ENCODE measurements at places on chromosomes 2 and 18.

GRCh38 chr2:54590216-54591120 lies 133.0 kb upstream of the EML6 start:
- no peak for DNase-seq

DNA sequence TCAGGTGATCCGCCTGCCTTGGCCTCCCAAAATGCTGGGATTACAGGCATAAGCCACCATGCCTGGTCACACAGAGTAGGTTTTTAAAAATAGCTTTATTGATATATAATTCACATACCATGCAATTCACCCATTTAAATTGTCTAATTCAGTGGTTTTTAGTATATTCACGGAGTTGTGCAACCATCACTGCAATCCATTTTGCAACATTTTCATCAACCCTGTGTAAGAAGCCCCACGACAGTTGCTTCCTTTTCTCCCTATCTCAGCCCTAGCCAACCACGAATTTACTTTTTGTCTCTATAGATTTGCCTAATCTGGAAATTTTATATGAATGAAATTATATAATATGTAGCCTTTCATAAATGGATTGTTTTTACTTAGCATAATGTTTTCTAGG lies 266.4 kb downstream of the NAPG start:
- DNase-seq = no peak

DNA sequence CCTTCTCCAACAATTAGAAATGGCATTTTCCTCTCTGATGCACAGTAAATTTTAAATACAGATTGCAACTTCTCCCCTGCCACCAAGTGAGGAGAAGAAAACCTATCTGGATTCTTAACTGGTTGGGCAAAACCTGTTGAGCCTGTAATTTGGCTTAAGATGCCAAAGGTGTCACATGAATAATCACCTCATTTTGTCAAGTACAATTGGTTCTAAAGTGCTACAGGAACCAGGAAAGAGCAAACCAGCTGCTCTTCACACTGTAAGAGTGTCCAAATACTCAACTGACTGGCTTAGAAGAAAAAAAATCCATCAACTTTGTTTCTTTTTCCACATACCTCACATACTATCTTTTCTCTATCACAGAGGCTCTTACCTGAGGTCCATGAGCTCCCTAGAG lies 35.4 kb downstream of the NPC1 start:
- DNase-seq = no peak

GRCh38 chr2:98157557-98157956 lies 70.6 kb downstream of the VWA3B start:
- DNase-seq = no peak

GRCh38 chr2:233387667-233388528 lies 33.6 kb downstream of the DGKD start:
- DNase-seq = peak; percentile 32

- no peak for DNase-seq
These were observed 83.6 kb downstream of the COLEC12 start for GRCh38 chr18:416930-417329.

DNA sequence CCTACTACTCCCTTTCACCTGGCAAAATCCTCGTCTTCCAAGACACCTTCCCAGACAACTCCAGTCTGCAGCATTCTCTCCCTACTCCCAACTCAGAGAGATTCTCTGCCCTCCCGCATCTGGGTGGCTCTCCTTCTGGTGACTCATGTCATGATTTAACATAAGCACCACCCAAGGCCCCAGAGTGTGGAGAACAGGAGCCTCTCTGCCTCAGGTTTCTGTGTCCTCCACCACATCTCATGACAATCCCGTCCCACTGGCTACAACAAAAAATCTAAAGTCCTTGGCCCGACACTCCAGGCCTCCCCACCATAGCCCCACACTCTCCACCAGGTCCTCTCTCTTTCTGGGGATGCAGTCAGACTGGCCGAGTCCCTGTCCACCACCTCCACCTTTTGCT lies 197.1 kb downstream of the BCL11A start:
- no peak for DNase-seq

DNA sequence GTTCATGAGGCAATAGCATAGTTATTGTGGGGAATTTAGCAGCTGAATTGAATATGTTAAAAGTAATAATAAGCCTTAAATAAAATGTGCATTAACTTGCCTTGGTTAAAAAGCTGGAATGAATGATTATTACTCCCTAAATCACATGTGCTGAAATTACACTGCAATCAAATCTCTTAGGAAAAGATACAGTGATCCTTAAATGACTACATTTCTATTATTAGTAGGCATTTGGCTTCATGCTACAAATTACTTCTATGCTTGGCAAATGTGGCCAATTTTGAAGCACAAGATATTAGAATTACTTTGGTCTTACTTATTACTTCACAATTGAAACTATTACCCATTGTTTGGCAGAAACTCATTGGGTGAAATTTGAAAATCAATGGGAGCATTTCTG lies 5.4 kb downstream of the RND3 start:
- no peak for DNase-seq

DNA sequence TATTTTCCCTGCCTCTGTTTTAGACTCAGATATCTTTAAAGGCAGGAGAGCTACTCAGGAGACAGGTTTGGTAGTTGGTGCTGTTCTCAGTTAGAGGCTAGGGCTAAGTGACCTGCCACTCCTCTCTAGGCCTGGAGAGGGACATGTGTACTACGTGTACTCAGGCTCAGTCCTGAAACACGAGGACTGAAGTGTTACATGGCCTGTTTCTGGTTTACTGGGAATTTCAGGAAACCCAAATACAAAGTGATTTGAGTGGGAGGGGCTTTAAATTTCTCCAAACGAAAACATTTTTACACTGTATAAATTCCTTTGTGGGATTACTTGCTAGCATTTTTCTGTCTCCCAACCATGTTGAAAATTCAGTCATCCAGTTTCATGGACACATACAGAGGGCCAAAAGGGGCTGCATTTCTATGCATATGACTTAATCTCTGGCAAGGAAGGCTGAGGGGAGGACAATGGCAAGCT lies 343.3 kb downstream of the CYP26B1 start:
- no peak for DNase-seq

DNA sequence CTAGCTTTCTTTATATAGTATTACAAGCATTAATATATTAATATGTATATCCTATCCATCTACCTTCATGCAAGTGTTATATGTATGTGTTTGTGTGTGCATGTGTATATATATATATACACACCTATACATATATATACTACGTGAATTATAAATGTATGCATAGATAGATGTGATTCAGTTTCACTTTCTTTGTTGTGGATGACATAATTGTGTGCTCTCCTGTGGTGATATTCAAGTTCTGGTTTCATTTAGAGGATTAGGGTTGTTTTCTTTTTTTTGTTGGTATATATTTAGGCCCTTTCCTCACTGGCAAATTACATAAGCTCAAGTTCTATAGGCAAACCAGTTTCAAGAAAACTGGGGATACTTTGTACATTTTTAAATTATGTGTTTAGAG lies 225.7 kb upstream of the FANCL start:
- no peak for DNase-seq

DNA sequence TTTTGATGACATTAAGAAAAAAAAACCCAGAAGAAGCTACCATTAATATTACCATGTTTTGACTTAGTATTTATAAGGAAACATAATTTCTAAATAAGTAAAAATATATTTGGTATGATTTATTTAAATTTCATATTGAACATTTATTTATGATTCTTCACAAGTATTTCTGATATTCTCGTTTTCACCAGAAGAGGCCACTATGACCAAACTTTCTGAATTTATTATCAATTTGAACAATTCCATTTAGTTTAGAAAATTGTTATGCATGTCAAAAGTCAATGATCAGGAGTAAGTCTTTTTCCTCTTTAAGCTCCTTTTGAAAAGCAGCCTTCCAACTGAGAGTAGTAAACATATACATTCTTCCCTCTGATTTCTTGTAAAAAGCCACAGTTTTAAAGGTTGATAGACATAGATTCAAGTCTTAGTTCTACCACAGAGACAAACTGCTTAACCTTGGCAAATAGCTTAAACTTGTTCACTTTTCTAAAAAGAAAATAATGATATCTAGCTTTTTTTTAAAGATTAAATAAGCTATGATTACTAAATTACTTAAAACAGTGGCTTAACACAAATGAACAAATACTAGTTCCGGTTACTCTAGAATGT lies 329.9 kb downstream of the TRIB2 start:
- DNase-seq = no peak

- DNase-seq = no peak
These were observed 34.8 kb upstream of the RFX8 start for GRCh38 chr2:101509499-101510284.

GRCh38 chr18:39599251-39599650 lies 2033.7 kb upstream of the CELF4 start:
- DNase-seq = no peak

DNA sequence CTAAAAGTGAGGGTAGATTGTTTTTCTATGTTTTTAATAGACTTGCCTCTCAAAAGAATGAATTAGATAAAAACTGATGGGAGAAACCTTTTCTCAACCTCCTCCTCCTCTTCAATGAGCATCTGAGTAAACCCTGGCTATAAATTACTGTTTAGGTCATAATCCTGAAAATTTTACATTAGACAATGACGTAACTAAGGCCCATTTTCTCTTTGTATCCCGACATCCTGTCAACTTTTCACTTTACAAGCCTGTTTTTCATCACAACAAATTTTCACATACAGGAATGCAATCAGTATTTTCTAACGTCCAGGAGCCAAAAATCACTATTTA lies 1.3 kb downstream of the SPIRE1 start:
- no peak for DNase-seq

GRCh38 chr2:26347286-26347865 lies 787 bp upstream of the ADGRF3 start:
- no peak for DNase-seq

DNA sequence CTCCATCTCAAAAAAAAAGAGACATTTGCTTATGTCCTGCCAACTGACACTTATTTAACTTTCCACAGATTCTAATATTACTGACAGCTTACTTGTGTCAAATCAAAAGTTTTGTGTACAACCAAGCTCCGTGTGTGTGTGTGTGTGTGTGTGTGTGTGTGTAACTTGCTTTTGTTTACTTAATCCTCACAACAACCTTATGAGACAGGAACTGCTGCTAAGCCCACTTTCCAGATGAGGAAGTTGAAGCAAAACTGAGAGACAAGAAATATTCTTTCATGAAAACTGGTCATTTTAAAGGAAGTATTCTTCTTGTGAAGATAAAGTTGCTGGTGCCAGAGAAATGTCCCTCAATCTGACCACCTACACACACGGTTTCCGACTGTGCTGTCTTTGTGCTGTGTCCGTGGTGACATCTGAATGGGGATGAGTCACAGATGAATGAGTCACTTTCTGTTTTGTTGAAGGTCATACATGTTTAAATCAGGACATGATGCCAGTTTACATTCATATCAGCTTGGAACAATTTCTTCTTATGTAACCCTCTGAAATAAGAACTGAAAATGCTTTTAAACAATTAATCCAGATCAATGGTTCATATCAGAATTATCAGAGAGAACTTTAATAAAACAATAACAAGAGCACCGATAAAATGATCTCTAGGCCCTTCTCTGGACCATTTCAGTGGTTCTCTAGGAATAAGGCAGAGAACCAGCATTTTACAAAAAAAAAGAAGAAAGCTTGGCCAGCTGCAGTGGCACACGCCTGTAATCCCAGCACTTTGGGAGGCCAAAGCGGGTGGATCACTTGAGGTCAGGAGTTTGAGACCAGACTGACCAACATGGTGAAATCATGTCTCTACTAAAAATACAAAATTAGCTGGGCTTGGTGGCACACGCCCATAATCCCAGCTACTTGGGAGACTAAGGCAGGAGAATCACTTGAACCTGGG lies 95.5 kb downstream of the THNSL2 start:
- DNase-seq = no peak

GRCh38 chr2:28610583-28611201 lies 114.8 kb downstream of the PLB1 start:
- DNase-seq = no peak

DNA sequence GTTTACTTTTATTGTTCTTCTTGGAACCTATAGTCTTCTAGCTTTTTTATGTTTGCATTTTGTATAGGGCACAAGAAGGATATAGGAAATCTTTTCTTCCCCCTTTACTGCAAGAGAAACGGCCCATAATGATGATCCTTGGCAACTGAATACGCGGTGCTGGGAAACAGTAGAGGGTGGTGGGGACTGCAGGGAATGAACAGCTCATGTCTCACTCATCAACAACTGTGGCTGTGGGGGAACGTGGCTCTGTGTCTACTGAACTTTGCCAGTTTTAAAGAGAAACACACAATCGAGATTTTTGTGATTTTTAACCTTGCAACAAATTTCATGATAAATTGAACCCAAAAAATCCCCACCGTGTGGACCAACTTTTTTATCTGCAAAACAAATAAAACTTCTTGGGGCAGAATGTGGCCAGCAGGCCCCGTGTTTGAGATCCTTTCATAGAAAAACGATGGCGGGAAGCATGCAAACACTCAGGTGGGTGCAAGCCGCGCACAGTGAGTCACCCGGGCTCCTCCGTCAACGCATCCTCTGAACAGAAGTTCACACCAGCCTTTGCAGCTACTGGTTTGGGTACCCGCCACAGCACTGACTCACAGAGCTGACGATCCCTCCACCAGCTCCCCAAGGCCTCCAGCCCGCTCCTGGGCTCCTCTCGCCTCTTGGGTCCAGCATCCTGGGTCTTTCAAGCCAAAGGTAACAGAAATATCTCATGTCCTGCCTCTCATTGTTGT lies 149.3 kb downstream of the COL6A3 start:
- no peak for DNase-seq

DNA sequence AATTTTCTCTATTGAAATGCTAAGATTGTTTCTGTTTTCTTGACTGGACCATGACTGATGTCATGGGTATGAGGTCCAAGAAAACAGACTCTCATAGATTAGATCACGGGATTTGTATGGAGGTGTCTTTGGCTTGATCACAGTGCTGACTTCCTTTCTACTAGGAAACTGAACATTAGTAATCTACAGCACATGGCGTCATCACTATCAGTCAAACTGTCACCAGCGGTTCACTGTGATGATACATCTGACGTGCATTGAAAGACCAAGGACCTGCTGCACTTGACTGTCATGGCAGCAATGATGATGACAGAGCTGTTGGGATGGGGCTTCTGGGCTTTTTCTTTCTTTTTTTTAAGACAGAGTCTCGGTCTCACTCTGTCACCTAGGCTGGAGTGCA lies 28.2 kb upstream of the IMPA2 start:
- no peak for DNase-seq

DNA sequence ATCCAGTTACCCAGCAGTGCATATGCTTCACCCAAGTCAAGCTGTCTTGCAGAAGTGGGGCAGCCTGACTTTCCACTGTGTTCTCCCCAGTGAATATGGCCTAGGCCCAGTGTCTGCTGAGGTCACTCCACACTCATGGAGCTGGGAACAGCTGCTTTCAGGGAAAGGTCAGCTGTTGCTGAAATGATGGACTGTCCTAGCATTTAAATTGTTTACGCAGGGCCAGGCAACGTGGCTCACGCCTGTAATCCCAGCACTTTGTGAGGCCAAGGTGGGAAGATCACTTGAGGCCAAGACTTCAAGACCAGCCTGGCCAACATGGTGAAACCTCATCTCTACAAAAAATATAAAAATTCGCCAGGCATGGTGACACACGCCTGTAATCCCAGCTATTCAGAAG lies 86.5 kb downstream of the LIPG start:
- DNase-seq = no peak
